ENCODE measurements at places on chromosomes 5 and 9.

DNA sequence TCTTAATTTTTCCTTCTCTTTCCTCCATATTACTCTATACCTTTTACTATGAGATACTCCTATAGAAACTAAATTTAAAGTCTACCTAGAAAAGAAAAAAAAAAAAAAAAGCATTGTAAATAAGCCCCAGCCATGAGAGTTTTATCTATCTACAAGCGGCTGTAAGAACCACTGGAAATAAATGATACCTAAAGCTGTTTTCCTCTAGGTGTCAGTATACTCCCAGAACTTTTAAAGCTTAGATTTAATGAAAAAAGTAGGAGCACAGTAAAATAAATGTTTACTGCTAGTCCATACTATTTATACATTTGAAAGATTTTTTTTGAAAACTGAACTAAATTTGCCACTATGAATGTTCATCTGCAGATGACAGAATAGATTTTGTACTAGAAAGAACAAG is 26.2 kb downstream of the TYRP1 start:
- no peak for DNase-seq

GRCh38 chr5:1012313-1012841 is 3.8 kb downstream of the NKD2 start:
- peak; percentile 12 for DNase-seq

GRCh38 chr5:125081101-125081500 is 334.7 kb upstream of the ZNF608 start:
- DNase-seq, result no peak

DNA sequence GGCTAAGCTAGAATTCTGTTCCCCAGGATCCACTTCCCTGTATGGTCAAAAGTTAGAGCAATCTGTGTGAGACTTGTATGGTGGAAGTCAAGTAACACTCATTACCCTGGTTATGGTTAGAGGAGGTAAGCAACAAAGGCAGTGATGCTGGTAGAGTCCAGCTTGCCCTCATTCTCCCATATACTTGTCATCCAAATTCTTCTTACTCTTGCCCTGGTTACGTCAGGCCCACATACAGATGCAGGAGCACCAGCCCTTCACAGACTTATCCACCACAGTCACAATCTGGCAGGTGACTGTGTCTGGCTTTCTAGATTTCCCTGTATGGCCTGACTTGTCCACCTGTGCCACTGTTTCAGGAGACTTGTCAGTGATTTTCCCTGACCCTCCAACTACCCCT is 35.4 kb downstream of the PGGT1B start:
- DNase-seq, result no peak

DNA sequence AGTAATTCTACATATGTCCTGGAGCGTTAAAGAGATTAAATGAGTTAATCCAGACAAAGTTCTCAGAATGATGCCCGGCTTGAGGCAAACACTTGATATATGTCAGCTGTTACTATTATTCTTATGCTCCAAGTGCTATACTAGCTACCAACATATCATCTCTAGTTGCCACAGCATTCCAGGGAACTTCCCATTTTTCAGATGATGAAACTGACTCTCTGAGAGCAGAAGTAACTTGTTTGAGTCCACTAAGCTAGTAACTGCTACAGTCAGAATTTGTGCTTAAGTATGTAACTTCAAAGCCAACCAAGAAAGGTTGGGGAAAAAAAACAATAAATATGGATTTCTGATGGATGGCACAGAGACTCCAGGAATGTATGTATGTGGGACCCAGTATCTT is 98.1 kb downstream of the CDK5RAP2 start:
- DNase-seq, result no peak

DNA sequence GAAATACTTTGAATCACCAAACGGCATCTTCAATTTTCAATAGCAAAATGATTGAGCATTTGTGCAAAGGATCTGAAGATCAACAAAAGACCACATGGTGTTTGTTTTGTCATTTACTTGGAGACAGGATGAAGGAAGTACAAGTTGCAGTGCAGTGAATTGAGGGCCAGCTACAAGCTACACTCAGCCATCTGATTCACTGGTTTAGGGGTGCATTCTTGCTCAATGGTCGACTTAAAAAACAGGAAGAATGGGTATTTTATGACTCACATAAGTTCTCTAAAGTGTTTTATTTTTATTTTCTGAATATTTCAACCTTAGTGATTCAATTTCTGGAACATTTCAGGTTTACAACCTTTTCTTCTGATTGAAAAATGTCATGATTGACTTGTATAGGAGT is 412.1 kb upstream of the ADAMTSL1 start:
- no peak for DNase-seq

- no peak for DNase-seq
Measured at GRCh38 chr5:132813599-132814502, 749 bp downstream of the SOWAHA start.

- no peak for DNase-seq
Measured at GRCh38 chr9:28981129-28981528, 1407.8 kb upstream of the C9orf72 start.

- DNase-seq, result no peak
Measured at GRCh38 chr9:128342971-128343680, 2.8 kb downstream of the SLC27A4 start.

DNA sequence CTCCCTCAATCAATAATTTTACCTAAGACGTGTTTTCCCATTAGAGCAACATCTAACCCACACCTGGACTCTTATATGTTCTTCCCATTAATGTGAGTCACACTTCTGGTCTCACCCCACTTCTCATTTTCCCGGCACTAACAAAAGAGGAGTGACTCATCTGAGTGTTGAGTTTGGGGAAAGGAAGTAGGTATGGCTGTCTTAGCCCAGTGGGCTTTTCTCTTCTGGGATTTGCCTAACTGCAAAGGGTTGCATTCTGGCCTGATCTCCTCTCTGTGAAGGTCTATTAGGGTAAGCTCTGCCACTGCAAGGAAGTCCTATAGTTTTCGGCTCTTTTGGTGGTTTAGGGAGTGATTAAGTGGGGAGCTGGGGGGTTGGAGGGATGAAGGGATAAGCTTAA is 195.6 kb downstream of the KIAA0825 start:
- peak; percentile 43 for DNase-seq

DNA sequence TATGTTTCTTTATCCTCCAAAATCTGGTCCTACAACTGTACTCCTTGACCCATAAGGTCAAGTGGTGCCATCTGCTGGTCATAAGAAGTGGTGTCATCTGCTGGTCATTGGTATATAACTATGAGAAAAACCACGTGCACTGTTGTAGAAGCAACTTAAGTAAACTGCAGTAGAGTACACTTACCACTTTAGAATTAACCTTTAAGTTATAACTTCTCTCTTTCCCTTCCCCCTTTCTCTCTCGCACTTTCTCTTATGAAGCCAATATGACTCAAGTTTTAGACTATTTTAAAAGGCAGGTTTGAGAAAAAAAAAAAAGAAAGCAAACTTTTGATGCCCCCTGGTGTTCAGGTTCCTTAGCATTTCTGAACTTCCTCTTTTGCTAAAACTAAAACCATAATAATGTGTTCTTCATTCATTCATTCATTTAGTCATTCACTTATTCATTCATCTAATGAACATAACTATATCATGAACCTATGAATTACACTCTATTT is 12.8 kb upstream of the MTAP start:
- DNase-seq, result peak; percentile 80

DNA sequence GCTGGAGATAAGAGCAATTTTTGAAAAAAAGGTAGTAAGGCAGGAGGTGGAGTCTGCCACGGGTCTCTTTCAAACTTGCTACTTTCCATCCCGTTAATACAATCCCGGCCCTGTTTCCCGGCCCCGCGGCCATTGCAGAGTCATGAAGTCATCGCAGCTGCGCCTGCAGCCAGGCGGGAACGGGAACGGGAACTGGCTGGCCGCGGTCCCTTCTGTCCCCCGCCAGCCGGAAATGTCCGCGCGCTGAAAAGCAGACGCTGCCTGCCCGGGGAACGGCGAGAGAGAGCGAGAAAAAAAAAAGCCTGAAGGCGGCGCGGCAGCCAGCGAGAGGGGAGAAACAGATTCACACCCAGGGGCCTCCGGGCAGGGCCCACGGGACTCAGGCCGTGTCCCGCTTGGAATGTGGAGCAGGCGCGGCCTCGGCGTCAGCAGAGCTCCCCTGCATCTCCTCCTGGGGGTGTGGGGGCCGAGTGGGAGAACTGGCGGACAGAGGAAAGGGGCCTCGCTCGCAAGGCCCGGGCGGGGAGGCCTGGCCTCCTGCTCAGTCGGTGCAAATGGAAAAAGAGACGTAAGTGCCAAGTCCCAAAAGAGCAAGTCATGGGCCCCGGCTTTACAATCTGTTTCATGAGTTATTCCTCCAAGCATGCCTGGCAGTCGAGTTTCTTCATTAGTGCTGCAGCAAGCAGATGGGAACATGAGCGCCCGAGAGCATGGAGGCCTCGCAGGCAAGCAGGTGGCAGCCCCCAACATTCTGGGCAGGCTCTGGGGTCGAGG is 201.2 kb upstream of the GAS1 start:
- DNase-seq, result peak; percentile 31

GRCh38 chr9:136673975-136674785 is 11.5 kb downstream of the EGFL7 start:
- no peak for DNase-seq

GRCh38 chr5:1756481-1756880 is 43.2 kb downstream of the MRPL36 start:
- DNase-seq, result no peak

DNA sequence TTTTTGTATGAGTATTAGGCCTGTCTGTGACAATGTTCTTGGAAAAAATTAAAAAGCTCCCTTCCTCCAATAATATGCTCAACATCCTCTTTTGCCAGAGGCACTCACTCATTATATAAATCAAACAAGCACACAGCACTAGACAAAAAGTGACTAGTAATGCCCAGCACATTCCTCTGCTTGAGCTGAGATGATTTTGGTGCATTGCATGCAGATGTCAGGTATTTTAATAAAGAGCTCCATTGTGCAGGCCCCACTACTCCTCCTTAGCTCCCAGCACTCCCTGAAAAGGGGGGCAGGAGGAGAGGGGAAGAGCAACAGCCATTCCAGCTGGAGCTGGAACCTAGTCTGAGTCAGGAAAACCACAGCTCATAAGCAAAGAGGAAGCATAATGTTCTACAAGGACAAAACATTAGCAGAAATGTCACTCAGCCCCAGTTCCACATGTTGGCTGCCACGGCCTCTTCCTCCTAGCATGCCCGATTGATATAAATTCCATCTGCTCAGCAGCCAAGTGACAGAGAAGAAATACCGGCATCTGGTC is 348.5 kb downstream of the BNC2 start:
- peak; percentile 40 for DNase-seq

DNA sequence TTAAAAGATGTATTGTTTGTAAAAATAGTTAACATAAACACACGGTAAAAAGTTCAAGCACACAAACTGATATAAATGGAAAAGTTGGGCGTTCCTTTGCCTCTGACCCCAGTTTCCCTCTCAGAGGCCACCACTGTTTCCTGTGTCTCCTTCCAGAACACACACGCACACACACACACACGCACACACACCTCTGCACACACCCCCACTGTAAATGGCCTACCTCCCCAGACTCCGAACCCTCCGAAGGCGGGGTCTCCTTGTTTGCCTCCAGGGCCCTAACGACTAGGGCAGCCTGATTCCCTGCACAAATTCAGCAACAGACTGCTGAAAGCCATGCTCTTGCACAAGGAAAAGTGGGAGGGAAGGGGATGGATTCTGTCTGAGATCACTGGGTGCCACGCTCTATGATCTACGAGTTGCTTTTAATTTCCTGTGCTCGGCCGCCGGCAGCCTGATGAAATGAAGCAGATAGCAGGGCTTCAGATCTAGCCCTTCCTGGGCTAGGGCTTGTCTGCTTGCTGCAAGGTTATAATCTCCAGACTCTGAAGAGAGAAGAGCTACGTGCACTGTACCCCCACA is 184.0 kb upstream of the IL12B start:
- no peak for DNase-seq

DNA sequence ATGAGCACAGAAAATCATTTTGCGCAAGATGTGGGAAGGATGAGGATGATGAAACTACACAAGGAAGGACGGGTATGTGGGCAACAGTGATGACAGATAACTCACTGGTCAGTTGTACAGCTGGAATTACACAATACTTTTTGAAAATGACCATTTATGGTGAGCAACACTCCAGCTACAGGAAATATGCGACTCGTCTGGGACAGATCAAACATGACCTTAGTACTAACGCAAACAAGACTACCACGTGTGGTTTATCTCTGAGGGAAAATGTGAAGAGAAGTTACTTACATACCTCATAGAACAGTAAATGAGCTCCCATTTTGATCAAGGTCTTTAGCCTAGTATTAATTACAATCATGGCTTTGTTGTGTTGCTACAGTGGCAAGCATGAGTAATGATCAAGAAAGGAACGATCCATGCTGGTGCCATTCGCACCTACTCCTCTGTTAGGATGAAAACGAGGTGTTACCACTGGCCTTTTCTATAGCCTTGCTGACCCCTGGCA is 456.9 kb downstream of the BNC2 start:
- no peak for DNase-seq

DNA sequence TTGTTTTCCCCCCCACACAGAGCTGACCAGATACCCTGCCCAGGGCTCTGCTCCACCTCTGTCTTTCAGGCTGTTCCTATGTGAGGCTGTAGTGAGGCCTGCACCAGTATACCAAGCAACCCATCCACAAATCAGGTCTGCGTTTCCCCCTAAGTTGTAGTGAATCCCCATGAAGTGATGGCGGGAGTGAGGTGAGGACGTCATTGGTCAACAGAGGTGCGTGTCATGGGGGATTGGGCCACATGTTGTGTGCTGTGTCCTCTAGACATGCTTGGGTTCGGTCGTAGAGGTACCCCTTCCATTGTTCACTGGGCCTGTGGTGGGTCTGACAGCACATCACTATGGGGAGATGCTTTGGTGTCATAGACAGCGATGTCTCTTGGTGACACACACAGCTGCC is 184.6 kb downstream of the CACNA1B start:
- no peak for DNase-seq

GRCh38 chr5:76522103-76522935 is 100.9 kb downstream of the F2RL2 start:
- no peak for DNase-seq

DNA sequence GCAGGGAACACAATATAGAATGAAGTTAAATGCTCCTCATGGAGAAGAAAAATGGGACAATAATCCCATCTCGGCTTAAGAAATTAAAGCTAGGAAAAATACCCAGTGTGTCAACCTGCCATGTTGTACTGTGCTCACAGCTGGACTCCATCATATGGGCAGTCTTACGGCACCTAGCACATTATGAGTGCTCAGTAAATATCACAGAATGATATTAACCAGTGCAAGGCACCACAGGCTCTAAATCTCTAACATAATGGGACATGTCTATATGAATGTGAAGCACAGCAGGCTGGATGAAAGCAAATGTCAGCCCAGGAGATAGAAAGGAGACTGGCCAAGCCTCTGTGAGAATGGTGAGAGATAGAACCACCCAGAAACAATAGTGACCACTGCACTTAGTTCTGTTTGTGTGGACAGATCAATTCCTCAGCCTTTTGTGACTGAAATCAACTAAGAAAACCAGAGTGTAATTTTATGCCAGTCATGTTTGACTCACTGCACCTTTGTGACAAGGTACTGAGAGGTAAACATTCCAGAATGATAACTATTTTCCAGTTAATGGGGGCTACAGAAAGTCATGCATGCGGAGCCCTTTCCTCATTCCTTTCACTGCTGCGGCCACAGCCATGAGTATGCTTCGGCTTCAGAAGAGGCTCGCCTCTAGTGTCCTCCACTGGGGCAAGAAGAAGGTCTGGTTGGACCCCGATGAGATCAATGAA is 140.4 kb upstream of the CDH6 start:
- DNase-seq, result no peak
